ENCODE measurements at places on chromosomes 4 and X.

GRCh38 chrX:77786365-77786680 is 307 bp upstream of the ATRX start:
- DNase-seq = no peak

DNA sequence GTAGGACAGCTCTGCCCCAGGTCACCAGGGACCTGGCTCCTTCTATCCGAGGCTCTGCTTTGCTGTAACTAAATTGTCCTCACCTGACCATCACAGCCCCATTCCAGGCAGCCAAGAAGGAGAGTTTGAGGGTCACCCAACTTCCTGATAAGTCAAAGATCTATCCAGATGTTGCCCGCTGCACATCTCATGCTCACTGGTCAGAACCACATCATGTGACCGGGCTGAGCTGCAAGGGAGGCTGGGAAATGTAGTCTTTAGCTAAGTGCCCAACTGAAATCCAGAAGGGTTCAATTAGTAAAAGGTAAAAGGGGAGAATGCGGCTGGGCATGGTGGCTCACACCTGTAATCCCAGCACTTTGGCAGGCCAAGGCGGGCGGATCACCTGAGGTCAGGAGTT is 18.4 kb downstream of the HMX1 start:
- DNase-seq = no peak

DNA sequence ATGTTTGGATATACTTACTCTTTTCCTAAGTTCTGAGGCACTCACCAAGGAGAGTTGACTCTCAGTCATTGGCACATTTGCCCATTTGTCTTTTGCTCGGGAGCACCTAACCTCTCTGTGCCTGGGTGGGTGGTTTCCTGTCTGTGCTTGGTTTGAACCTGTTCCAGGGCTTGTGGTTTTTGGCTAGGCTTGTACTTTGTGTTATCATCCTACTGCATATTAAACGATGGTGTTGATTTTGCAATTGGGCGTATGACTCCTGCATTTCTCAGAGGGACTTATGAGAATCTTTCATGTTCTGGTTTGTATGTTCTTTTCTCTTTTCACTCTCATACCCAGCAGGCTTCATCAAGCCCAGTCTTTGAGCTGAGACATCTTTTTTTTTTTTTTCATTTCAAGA is 161.7 kb downstream of the BTC start:
- peak; percentile 48 for DNase-seq

DNA sequence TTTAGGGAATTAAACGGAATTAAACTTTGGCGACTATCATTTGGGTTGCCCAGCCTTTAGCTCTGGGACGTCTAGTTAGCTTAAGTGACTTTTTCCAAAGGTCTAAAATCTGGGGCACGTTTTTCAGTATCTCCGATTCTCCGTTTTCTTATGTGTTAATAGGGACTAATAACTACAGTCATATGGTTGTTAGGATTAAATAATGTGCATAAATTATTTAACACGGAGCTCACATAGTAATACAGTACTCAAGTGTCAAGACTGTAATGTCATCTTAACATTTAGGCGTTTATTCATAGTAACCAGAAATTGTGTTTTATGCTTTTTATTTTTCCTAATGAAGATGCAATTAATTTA is 466 bp upstream of the CCNA2 start:
- DNase-seq = no peak

DNA sequence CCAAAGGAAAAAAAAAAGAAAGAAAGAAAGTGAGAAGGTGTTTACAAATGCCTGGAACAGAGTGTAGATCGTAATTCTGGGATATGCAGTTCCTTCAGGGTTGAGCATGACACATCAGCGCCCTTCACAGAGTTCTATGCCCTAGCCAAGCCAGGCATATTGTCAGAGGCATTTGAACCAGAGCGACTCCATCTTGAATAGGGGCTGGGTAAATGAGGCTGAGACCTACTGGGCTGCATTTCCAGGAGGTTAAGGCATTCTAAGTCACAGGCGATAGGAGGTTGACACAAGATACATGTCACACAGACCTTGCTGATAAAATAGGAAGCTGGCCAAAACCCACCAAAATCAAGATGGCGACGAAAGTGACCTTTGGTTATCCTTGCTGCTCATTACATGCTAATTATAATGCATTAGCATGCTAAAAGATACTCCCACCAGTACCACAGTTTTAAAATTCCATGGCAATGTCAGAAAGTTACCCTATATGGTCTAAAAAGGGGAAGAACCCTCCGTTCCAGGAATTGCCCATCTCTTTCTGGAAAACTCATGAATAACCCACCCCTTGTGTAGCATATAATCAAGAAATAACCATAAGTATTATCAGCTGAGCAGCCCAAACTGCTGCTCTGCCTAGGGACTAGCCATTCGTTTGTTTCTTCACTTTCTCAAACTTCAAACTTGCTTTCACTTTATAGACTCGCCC is 23.5 kb upstream of the LRBA start:
- DNase-seq = no peak

GRCh38 chr4:128583753-128584712 is 225.5 kb upstream of the JADE1 start:
- no peak for DNase-seq

DNA sequence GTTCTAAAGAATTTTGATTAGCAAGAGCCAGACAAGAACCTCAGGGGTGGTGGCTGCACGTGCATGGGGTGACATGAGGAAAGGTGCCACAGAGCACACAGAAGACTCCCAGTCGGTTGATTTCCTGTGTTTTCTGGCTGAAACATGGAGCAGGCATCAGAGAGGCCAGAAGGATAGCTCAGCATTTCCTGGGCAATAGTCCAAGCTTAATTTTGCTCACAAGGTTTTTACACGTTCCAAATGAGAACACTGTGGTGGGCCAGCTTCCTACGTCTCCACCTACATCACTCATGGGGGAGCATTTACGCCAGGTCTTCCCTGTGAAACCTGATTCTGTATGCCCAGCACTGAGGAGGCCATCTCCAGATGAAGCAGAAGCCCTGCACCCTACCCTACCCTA is 212.5 kb upstream of the CLNK start:
- DNase-seq = no peak

- DNase-seq = no peak
Measured at GRCh38 chr4:172404676-172405075, 591.5 kb downstream of the GALNTL6 start.

DNA sequence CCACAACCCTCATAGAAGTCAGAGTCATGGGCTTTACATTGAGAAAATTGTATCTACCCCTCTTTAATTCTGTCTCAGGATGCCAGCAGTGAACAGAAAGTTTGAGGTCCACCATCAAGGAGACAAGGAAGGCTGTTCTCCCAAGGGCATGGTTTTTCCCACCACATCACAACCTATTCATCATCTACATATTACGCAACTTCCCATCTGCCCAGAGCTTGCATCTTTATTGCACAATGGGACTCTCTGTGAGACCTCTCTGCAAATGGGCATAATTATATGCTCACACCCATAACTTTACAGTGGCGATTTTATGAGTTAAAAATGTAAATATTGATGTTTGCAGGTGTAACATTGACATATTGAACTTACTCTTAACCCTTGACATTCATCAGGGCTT is 38.9 kb downstream of the PAGE2 start:
- no peak for DNase-seq

DNA sequence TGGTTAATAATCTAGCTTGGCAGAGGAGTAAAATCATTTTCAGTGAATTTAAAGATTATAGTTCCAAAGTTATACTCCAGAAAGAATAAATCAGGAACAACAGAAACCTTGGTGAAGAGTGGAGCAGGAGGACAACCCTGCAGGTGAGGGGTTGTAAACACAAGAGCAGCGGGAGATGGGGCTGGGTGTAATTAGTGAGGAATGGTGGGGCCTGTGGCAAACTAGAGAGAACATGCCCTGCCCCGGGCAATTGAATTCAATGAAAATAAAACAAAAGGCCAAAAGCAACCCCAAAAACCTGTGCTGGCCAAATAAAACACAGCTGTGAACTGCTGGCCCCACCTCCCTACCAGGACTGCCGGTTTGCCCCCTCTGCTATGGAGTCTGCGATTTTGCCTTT is 325.2 kb downstream of the NR3C2 start:
- no peak for DNase-seq

DNA sequence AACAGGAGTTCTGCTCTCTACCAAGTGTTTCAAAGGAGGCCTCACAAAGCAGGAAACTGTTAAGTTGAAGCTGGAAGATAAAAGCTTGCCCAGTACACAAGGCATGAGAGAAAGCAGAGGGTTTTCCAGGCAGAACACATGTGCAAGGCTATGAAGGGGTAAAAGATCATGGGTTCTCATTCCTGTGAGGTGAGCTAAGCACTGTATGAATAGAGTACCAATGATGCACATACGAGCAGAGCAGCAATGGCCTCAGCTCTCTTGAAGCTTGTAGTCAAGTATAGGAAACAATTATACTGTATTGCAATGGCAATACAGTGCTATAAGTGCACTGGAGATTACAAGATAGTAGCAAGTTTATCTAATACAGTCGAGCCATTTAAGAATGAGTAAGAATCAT is 18.0 kb downstream of the TTC29 start:
- no peak for DNase-seq

DNA sequence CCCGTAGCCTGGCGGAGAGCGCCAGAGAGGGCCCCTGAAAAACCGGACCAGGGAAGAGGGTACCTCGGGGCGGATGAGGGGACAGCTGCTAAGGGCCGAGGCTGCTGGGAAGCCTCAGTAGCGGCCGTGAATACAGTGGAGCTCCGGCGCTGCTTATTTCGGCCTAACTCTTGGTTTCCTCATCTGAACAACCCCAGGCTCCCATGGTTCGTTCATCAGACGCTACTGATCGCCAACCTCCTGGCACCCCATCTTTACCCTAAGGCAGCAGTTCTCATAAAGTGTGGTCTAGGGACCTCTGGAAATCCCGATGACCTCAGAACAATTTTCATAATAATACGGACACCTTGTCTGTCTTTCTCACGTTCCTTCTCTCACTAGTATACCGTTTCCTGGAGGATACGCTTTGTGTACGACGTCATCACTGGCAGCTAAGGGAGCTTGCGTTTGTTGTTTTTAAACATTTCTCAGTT is 645 bp upstream of the RAB28 start:
- DNase-seq = no peak

- peak; percentile 76 for DNase-seq
Measured at GRCh38 chr4:139872274-139872673, 206.7 kb downstream of the MGST2 start.

GRCh38 chr4:153084224-153084979 is 119.8 kb upstream of the TRIM2 start:
- no peak for DNase-seq

GRCh38 chr4:15078682-15079642 is 76.7 kb downstream of the CPEB2 start:
- DNase-seq = no peak

DNA sequence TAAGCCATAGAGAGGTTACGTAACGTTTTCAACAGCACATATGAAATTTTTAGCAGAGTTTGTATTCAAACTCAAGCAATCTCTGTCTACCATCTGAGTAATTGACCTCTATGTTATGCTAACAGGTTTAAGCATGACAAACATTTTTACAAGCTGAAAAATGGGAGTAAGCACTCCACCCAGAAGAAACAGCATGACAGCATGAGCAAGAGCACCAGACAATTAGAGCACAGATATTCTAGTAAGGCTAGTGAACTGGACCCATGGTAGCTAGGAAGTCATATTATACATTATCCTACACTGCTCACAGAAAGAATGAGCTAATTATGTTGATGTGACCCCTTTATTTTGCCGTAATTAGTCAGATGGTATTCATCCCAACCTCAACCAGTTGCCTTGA is 200.5 kb downstream of the PABPC4L start:
- no peak for DNase-seq

DNA sequence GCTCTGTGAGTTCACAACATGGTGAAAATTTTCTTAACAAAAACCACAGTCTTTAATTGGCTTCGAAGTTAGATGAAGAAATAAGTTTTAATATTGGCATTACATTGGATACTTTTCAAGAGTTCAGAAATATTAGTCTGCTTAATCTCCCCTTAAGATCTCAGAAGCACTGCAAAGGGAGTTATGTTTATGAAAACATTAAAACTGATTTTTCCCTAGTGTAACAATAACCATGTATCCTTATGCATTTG is 1.5 kb downstream of the SETD7 start:
- no peak for DNase-seq

- DNase-seq = no peak
Measured at GRCh38 chrX:13579661-13580060, 10.3 kb downstream of the EGFL6 start.

GRCh38 chrX:47707031-47707780 is 48.2 kb upstream of the UXT start:
- DNase-seq = no peak

- DNase-seq = no peak
Measured at GRCh38 chr4:8708401-8709021, 115.9 kb downstream of the CPZ start.

GRCh38 chrX:41258871-41259270 is 75.1 kb upstream of the DDX3X start:
- DNase-seq = no peak

DNA sequence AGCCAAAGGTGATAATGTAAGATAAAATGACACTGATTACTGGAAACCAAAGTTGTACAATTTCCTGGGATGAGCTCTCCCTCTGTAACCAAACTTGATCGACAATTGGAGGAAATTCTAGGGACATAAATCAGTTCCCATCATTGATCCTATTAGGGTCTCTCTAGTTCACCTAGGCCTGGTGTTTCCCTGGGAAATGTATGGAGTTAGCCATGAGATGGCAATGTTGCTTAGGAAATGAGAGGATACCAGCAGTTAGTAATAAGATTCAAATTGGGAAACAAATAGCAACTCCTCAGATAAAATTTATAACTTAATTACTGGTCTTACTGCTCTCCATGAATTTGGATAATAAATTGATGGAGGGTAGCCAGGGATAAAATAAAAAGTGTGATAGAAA is 52.2 kb downstream of the SPATA18 start:
- no peak for DNase-seq

GRCh38 chrX:47850901-47851300 is 14.2 kb downstream of the ZNF81 start:
- DNase-seq = no peak

DNA sequence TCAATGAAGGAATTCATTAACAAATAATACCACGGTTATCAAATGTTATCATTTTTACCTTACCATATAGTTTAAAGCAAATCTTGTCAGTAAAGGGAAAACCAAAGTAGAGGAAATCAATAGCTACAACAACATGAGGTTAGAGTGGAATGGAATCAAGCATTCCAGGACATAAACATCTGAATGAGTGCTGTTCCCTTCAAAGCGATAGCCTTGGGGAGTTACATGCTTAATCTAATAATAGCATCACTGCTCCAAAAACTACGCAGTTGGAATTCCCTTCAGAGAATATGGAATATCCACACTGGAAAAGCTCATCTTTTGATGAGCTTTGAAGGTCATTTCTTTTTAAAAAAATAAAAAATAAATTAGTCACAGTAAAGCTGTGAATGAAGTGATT is 31.2 kb downstream of the PDE5A start:
- DNase-seq = peak; percentile 0

Measured in fibroblast of skin of left quadriceps (primary cell).